T-helper 9 cell (primary cell): ENCODE measurements at places on chromosomes 3 and 15.

- DNase-seq: no peak
These were observed 45.4 kb upstream of the GOLM2 start for GRCh38 chr15:44243141-44243540.

GRCh38 chr15:62122249-62122648 lies 42.8 kb downstream of the C2CD4B start:
- DNase-seq: no peak

GRCh38 chr3:79067734-79068133 lies 700.1 kb downstream of the ROBO1 start:
- no peak for DNase-seq

- DNase-seq: no peak
These were observed 3.1 kb upstream of the DLL4 start for GRCh38 chr15:40925863-40926658.

- no peak for DNase-seq
These were observed 96.1 kb downstream of the FMN1 start for GRCh38 chr15:33098094-33099058.

DNA sequence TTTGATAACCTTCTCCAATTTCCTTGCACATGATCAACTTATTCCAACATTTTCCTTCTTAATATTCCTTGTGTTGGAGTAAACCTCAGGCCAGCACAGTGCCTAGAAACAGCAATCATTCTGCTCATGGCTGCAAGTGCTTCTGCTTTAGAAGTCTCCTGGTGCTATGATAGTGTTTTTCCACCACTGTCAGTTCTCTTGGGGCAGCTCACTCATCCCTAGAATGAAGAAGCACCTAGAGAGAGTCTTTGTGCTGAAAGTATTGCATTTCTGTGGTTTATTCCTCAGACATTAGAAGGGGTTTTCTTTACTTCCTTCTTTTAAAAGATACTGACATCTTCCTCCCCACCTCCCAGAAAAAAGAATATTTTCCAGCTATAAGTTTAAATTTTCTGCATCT lies 183.5 kb downstream of the RYR3 start:
- no peak for DNase-seq

GRCh38 chr3:15404767-15405166 lies 22.6 kb downstream of the METTL6 start:
- no peak for DNase-seq
